Activated CD4-positive, alpha-beta T cell treated with anti-CD3 and anti-CD28 coated beads, Interleukin-10, Interleukin-2, amounts not matched to agents 100 ng/mL and 50 ng/mL, durations not matched to agents 16 hours and 8 hours (primary cell): ENCODE measurements at places on chromosomes 13 and 19.

DNA sequence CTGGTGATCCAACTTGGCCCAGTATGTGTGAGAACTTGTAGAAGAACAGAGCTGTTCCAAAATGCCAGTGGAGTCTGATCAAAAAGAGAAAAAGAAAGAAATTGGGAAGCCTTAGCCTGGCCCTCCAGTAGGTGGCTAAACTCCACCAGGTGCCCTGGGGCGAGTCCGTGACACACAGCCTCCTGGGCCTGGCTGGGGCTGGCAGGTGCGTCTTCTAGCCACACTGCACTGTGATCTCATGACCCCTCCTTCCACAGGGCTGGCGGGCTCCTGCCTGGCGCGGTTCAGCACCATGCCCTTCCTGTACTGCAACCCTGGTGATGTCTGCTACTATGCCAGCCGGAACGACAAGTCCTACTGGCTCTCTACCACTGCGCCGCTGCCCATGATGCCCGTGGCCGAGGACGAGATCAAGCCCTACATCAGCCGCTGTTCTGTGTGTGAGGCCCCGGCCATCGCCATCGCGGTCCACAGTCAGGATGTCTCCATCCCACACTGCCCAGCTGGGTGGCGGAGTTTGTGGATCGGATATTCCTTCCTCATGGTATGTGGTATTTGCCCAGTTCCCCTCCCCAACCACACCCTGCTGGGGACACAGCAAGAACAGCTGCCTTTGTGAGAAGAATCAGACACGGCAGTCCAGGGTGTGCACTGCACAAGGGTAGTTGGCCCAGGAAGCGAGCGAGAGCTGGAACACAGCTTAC, 53.7 kb downstream of the RAB20 start:
- DNase-seq: no peak

DNA sequence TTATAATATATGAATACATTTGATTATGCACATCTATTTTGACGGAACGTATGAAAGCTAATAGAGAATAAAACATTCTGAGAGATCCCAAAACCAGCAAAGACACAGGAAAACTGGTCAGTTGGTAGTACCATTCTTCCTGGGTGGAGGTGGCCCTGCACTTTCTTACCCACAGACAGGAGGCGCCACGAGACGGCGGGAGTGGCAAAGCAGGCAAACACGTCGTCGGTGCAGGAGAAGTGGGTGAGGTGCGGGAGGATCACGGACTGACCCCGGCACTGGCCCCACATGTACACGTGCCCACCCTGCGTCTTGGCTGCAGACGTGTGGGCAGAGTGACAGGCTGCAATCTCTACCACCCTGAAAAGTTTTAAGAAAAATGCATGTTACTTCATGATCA, 36.1 kb downstream of the RCBTB1 start:
- DNase-seq: no peak

GRCh38 chr19:54517483-54517882, 14.9 kb downstream of the LAIR2 start:
- DNase-seq: peak; percentile 71

DNA sequence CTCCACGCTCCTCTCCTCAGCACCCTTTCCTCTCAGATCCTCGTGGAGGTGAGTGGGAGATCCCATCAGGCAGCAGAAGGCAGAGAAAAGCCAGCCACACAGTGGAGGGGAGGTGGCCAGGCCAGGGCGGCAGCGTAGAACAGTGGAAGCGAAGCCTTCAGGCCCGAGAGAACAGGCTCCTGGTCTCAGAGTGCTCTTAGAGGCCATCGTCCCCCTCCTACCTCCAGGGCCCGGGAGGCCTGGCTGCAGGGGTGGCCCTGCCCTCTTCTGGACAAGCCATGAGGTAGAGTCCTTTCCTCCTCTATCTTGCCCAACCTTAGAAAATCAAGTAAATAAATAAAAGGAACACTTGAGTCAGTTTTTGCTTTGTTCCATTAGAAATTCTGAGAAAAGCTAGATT, 202.0 kb downstream of the KATNAL1 start:
- no peak for DNase-seq

DNA sequence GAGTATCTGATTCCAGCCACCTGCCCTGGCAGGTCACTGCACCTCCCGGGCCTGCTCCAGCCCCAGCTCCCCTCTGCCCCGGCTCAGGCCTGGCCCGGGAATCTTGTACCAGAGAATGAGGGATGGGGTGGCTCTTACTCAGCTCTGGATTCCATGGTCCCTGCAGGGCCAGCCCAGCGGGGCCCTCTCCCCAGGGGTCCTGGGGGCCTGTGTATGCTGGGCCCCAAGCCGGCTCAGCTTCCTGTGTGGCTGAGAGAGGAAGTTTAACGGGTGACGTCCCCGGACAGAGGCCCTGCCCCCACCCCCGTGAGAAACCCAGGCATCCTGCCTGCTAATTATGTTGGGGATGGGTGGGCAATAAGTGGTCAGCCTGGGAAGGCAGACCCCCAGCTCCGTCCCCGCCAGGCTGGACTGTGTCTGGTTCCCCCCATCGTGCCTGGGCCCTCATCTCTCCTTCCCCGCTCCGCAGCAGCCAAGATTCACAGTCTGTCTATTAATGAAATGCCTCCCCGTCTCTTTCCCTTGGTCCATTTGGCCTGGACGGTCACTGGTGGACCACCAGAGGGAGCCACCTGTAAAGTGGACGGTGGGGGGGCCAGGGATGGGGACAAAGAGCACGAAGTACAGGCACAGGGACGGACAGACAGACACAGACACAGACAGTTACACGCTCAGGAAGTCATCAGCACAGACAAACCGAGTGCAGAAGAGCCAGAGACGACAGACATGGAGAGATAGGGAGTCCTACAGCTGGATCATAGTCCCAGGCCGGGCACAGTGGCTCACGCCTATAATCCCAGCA, at the start of gene DENND1C:
TSS of gene DENND1C (minus strand) at position 247 of the 802 bp plus-strand sequence. CDS start at position 155, 92 bp downstream.
- DNase-seq: peak; percentile 84

DNA sequence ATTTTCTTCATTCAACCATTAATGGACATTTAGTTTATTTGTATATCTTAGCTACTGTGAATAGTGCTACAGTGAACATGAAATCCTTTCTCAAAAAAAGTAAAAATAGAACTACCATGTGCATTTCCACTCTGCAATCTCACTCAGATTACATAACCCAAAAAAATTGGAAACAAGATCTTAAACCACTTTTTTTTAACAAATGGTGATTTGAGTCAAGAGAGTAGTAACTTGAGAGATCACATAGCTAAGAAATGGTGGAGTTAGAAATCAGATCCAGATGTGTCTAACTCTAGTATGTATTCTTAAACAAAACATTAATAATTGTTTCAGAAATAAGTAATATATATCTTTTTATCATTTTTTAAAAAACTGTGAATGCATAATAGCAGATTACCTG, 318.3 kb upstream of the SGCG start:
- DNase-seq: no peak

DNA sequence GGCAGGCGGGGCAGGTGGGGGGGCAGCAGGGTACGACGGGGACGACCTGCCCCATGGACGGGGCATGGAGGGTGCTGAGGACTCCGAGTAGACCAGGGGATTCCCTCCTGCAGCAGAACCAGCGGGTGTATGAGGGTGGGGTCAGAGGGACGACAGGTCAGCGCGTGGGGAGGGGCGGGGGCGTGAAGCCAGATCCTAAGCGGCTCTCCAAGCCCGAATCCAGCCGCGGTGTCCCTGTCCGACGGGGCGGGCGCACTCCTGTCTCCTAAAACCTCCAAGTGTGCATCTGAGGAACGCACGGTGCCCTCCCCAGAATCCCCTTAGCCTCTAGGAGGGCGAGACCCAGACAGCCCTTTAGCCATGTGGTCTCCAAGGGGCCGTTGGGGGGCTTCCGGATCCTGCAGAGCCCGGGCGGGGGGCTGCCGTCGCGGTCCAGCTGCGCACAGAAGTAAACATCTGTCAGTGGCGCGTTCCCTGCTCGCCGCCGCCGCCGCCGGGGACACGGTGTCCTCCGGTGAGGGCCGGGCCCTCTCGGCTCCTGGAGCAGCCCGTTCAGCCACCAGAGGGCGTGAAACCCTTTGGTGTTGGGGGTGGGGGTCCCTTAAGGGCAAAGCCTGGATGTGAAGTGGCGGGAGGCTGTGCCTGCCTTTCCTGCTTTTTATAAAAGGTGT, 730 bp downstream of the NRTN start:
- DNase-seq: peak; percentile 49

- DNase-seq: peak; percentile 83
Measured at GRCh38 chr19:49363268-49364082, at the start of gene DKKL1. TSS of gene DKKL1 (plus strand) at chr19:49363877. CDS start at chr19:49363999, 122 bp downstream.

DNA sequence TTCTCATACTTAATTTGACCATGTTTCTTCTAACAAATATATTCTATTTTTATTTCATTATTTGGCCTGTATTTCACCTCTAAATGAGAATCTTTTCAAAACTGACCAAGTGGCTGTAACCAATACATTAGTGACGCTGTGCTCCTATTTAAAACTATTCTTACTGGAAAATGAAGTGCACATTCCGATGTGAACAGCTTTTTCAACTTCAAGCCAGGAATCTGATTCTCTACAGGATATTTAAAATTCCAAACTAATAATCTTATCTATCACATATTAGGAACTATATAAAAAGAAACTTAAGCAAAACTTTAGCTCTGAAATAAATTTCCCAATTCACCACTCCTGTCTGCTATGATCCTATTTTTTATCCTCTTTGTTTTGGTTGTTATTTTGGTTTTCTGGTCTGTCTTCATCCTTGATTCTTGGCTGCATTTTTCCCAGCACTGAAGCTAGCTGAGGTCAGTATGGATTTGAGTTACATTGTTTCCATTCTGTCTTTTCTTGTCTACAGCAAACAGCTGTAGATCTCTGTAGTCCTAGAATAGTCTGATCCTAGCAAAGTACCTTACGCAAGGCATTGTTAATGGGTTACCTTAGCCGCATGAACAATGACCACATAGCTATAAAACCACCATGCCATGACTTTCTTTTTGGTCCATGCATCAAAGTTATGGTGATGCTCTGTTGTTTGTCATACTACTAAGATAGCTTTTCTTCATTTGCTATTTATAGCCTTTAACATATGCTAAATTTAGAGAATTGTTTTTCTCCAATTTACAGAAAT, 748.6 kb upstream of the SPRY2 start:
- DNase-seq: no peak

DNA sequence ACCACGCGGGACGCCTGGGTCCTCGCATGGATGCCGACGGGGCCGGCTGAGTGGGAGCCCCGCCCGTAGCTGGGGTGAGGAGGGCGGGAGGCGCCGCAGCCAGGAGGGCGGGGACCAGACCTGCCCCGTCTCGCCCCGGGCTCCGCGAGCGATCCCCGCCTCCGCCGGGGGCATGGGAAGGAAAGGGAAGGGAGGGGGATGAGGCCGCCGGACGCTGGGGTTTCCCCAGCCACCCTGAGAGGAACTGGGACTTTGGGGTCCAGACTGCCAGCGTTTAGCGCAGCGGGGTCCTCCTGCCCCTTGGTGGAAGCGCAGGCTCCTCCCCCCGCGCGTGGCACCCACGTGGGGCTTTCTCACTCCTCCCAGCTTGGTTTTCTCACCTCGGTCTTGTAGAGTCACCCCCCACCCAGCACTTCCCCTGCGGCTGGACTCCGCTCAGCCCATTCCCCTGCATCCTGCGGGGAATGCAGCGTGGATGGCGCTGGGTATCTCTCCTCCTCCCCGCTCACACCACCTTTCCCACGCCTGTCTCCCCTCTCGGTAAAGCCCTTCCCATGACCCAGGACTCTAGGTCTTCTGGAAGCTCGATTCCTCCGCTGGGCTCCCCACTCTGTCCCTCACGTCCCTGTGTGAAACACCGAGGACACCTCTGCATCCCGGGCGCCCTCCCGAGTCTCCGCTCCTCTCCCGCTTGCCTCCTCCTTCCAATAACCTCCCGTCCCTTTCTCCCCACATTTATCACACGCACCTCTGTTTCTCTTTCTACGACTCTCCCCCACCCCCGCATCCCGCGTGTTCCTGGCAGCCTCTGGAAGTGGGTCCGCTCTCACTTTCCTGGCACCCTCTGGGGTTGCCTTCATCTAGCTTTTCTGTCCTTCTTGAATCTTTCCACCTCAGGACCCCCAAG, 2.1 kb downstream of the TGFB1 start:
- DNase-seq: peak; percentile 86

DNA sequence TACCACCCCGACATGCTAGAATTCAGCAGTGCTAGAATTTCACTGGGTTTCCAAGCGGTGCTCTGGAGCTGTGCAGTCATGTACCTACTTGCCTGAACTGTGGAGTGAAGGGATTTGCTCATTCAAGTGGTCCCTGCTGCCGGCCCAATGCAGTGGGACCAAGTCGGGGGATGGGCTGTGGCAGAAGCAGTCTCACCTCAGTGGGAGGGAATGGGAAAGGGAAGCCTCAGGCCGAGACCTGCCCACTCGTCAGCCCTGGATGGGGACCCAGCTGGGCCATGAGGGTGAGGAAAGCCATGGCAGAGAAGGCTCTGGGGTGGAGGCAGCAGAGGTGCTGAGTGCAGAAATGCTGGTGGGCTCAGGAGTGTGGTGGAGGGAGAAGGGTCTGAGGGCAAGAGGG, 14.9 kb downstream of the KLHL26 start:
- no peak for DNase-seq

DNA sequence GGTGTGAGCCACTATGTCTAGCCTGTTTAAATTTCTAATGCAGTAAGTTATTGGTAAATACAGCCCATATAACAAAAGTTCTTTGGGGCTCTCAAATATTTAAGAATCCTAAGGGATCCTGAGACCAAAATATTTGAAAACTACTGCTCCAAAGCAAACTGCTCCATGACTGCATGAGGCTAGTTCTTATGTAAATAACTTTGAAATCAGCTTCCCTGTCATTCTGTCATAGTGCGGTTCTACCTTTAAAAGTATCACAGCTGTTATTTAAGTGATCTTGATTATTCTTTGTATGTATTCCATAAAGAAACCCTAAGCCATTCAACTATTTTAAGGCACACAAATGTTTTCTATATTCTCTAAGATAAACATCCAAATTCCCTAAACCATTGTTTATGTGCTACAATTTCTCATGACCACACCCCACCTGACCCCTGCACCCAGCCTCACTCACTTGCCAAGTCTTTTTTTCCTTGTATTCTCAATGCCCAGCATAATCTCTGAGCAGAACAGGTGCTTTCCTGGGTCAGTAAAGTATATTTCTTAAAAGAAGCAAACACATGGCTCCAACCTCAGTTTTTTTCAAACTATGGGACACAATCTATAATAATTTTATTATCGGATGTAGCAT, 146.6 kb downstream of the RNF17 start:
- no peak for DNase-seq

GRCh38 chr19:3803986-3804385, 17.8 kb upstream of the MATK start:
- no peak for DNase-seq

- no peak for DNase-seq
Measured at GRCh38 chr19:4018775-4019504, 11.4 kb downstream of the PIAS4 start.

- DNase-seq: no peak
Measured at GRCh38 chr13:67505376-67505775, 275.2 kb upstream of the PCDH9 start.

DNA sequence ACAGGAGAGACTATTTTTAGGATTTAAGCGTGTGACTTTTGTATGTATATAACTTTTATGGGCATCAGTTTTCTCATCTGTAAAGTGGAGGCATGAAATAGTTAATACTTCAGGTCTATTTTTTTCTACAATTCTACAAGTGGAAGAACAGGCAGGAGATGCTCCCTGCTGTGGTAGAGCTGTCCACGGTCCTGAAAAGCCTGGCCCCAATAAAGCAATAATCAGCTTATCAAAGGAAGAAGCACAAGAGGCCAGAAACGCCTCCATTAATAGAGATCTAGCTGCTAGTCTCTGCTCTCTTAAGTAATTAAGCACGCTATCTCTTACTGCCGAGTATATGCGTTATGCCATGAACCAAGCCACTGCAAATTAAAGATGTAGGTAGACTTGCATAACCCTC, 28.0 kb upstream of the WASF3 start:
- DNase-seq: peak; percentile 24

GRCh38 chr19:46232938-46233621, 3.5 kb downstream of the IGFL1 start:
- no peak for DNase-seq

- peak; percentile 39 for DNase-seq
Measured at GRCh38 chr19:12695997-12696365, 450 bp downstream of the FBXW9 start.
